Activated CD8-positive, alpha-beta memory T cell treated with anti-CD3 and anti-CD28 coated beads, Interleukin-2, amount 10 ng/mL, durations not matched to agents 7 days and 5 days (primary cell): ENCODE measurements at places on chromosomes 3 and 15. TPM values are rescaled to one million over a fixed set of nuclear protein-coding genes. Genes with fewer than 3 reads are reported as not detected.

Gene MYH15
- 0.37 TPM for total RNA-seq

GRCh38 chr15:92663250-92663951, 7.8 kb upstream of the FAM174B start:
- no peaks in the 10 kb centered on the region for H3K36me3 ChIP-seq
- peaks cover 20% of the 10 kb centered on the region for H3K27me3 ChIP-seq
- DNase-seq: no peak
- no peak overlapping the region for H3K4me3 ChIP-seq

- DNase-seq: no peak
- no peaks in the 10 kb centered on the region for H3K4me1 ChIP-seq
- no peaks in the 10 kb centered on the region for H3K27me3 ChIP-seq
- H3K4me3 ChIP-seq: no peak overlapping the region
Observed at GRCh38 chr3:144643771-144644198, 672.2 kb downstream of the DIPK2A start.

DNA sequence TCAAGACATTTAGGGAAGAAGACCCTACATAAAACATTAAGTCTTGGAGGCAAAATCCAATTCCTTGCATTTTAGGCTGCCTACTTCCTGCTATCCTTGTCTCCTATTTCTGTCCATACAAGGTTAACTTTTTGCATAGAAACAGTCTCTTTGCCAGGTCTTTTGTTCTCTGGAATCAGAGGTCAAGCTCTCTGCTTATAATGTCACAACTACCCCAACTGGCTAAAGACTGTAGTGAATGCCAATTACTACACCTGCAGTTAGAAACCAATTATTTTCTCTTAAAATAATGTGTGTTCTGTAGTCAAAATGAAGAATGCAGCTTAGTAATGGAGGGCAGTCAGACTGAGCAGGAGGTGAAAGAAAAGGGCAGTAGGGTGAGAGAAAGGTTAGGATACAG, 856.2 kb downstream of the TUSC7 start:
- H3K4me3 ChIP-seq: no peak overlapping the region
- no peak for DNase-seq
- H3K4me1 ChIP-seq: no peaks in the 10 kb centered on the region
- no peak overlapping the region for H3K27ac ChIP-seq
- H3K27me3 ChIP-seq: no peaks in the 10 kb centered on the region

DNA sequence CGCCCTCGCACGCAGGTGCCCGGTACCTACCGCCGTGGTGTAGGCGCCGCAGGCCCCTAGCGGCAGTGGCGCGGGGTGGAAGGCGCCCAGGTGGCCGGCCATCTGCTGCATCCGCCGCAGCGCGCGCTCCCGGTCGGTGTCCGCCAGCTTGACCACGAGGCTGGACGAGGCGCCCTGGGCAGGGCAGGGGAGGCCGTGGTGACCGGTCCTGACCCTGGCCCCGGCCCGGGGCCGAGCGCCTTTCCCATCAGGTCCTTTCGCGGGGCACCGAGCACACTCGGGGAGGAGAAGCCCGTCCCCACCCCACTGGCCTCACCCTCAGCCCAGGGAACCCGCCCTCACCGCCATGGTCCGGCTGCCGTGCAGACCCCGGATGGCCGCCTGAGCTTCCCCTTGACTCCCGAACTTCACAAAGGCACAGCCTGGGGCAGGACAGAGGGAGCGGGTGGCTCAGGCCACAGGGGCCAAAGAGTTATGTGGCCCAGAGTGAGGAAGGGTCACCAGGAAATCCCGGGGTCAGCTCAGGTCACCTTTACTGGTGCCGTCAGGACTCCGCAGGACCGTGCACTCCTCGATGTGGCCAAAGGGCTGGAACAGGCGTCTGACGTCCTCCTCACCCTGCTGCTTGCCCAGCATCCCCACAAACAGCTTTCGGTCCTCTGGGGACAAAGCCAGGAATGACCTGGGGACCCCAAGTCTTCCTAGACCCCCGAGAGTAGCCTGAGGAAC, 17.4 kb upstream of the PARP6 start:
- no peaks in the 10 kb centered on the region for H3K36me3 ChIP-seq
- H3K27ac ChIP-seq: no peak overlapping the region
- peaks cover 4% of the 10 kb centered on the region for H3K4me1 ChIP-seq
- H3K4me3 ChIP-seq: no peak overlapping the region
- no peak for DNase-seq
- no peaks in the 10 kb centered on the region for H3K27me3 ChIP-seq

DNA sequence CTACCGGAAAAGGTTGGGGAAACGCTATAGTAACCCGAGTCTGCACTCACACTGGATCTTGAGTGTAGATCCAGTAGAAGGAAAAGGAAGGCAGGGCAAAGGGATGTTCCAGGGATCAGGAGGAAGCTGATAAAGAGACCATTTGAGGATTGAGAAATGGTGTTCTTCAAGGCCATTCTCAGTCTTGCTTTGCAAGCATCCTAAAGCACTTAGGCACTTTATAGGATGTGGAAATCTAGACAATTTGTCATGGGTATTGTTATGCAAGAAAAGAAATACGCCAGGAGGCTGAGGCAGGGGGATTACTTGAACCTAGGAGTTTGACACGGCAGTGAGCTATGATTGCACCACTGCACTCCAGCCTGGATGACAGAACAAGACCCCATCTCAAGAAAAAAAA, 13.2 kb upstream of the SCAMP5 start:
- no peak for DNase-seq
- H3K36me3 ChIP-seq: no peaks in the 10 kb centered on the region
- H3K4me3 ChIP-seq: no peak overlapping the region
- no peak overlapping the region for H3K27ac ChIP-seq

Gene IL1RAP
- 8.4 TPM for total RNA-seq

GRCh38 chr15:91222052-91222451, 122.0 kb downstream of the SV2B start:
- H3K27ac ChIP-seq: no peak overlapping the region
- no peak overlapping the region for H3K4me3 ChIP-seq
- peaks cover 25% of the 10 kb centered on the region for H3K27me3 ChIP-seq
- H3K36me3 ChIP-seq: no peaks in the 10 kb centered on the region

GRCh38 chr3:175428466-175428865, 569.3 kb downstream of the NAALADL2 start:
- no peak for DNase-seq
- no peaks in the 10 kb centered on the region for H3K4me1 ChIP-seq

Gene ANKRD34C
- total RNA-seq: not detected

GRCh38 chr15:72592097-72592496, 62.4 kb upstream of the GOLGA6B start:
- no peaks in the 10 kb centered on the region for H3K4me1 ChIP-seq
- no peaks in the 10 kb centered on the region for H3K27me3 ChIP-seq
- no peak overlapping the region for H3K4me3 ChIP-seq
- DNase-seq: no peak
- no peak overlapping the region for H3K27ac ChIP-seq
- peaks cover 4% of the 10 kb centered on the region for H3K36me3 ChIP-seq

Gene ITPKA
- total RNA-seq: 0.52 TPM

Gene GOLGA6B
- not detected for total RNA-seq

DNA sequence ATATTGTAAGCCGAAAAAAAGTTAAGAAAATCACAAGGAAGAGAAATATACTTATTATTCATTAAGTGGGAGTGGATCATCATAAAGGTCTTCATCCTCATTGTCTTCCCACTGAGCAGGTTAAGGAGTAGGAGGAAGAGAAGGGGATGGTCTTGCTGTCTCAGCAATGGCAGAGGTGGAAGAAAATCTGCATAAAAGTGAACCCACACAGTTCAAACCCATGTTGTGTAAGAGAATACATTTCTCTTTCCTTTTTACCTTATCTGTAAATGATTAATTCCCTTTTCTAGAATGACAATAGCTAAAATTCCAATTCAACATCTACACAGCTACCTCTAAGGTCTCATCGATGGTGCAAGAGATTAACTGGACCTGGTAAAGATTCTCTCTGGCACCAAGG, 904.6 kb downstream of the EPHA3 start:
- no peaks in the 10 kb centered on the region for H3K4me1 ChIP-seq
- no peak for DNase-seq
- no peak overlapping the region for H3K27ac ChIP-seq
- H3K36me3 ChIP-seq: no peaks in the 10 kb centered on the region

GRCh38 chr3:63576846-63577245, 75.6 kb upstream of the SNTN start:
- no peaks in the 10 kb centered on the region for H3K36me3 ChIP-seq
- H3K27me3 ChIP-seq: no peaks in the 10 kb centered on the region
- no peak overlapping the region for H3K4me3 ChIP-seq
- DNase-seq: no peak
- no peak overlapping the region for H3K27ac ChIP-seq

- H3K4me1 ChIP-seq: peaks cover 16% of the 10 kb centered on the region
- H3K4me3 ChIP-seq: no peak overlapping the region
- peaks cover 45% of the 10 kb centered on the region for H3K36me3 ChIP-seq
- DNase-seq: no peak
- no peaks in the 10 kb centered on the region for H3K27me3 ChIP-seq
- peak overlapping the region; percentile 44 for H3K27ac ChIP-seq
Observed at GRCh38 chr3:15623535-15624440, 22.2 kb downstream of the BTD start.

DNA sequence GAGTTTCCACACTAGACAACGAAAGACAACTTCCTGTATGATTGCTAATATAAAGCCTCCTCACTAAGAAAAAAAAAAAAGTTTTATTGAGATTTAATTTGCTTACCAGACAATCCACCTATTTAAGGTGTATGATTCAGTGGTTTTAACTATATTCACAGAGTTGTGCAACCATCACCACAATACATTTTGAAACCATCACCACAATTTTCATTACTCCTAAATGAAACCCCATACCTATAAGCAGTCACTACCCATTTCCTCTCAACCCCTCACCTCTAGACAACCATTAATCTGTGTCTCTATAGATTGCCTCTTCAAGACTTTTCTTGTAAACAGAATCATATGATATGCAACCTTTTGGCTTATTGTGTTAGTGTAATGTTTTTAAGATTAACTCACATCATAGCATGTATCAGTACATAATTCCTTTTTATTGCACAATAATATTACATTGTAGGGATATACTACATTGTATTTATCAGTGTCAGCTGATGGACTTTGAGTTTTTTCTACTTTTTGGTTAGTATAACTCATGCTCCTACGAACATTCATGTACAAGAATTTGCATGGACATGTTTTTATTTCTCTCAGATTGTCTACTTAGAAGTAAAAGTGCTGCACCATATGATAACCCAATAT, 339.7 kb downstream of the NLGN1 start:
- H3K27me3 ChIP-seq: no peaks in the 10 kb centered on the region
- H3K27ac ChIP-seq: no peak overlapping the region
- DNase-seq: no peak
- no peaks in the 10 kb centered on the region for H3K4me1 ChIP-seq

DNA sequence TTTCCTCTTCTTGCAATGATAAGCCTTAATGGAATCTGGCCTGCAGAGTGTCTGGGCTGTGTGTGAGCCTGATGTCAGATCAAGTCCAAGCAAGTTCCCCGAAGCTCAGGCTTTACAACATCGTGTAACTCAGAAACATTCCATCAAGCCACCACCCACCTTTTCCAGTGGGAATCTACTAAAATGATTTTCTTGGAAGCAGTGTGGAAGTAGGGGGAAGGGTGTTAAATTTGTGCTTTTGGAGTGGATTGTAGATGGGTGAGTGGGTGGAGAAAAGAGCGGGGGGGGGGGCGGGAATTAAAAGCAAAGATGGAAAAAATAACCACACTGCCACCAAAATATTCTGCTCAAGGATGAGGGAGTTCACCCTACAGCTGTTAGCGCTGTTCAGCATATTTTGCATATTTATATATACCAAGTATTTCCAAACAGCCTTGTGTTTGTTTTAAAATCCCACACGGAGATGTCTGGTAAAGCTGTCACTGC, 53.6 kb downstream of the VGLL3 start:
- H3K4me3 ChIP-seq: no peak overlapping the region
- H3K27ac ChIP-seq: no peak overlapping the region
- no peak for DNase-seq
- no peaks in the 10 kb centered on the region for H3K4me1 ChIP-seq
- H3K36me3 ChIP-seq: no peaks in the 10 kb centered on the region
- H3K27me3 ChIP-seq: no peaks in the 10 kb centered on the region

- H3K4me3 ChIP-seq: no peak overlapping the region
- no peak overlapping the region for H3K27ac ChIP-seq
- no peaks in the 10 kb centered on the region for H3K27me3 ChIP-seq
- no peak for DNase-seq
- peaks cover 5% of the 10 kb centered on the region for H3K4me1 ChIP-seq
- no peaks in the 10 kb centered on the region for H3K36me3 ChIP-seq
Observed at GRCh38 chr3:29181149-29181780, 99.6 kb upstream of the RBMS3 start.

DNA sequence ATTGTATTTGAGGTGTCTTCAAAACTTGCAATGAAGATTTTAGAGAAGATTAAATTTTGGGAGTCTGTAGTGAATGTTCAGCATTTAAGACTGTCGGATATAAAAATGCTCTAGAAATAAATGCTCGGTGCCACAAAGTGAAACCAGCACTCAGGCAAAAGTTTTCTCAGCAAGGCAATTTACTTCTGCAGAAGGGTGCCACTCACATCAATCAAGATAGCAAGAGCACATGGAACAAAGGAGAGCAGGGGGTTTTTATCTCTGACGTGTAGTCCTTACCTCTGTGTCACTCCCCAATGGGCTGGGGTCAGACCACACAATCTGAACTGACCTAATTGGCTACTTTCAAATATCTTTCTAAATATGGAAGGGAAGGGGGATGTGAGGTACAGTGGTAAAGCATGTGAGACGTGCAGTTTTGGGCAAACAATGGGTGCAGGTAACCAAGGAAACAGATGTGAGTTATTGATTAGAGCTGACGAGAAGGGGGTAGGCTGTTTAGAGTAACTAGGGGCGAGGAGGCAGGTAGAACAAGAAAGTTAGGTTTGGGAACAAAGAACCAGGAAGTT, 23.4 kb upstream of the FXR1 start:
- no peaks in the 10 kb centered on the region for H3K36me3 ChIP-seq
- H3K27ac ChIP-seq: no peak overlapping the region
- DNase-seq: no peak
- no peaks in the 10 kb centered on the region for H3K4me1 ChIP-seq
- no peak overlapping the region for H3K4me3 ChIP-seq
- peaks cover 3% of the 10 kb centered on the region for H3K27me3 ChIP-seq

GRCh38 chr3:65732051-65732935, 306.4 kb downstream of the MAGI1 start:
- peaks cover 2% of the 10 kb centered on the region for H3K4me1 ChIP-seq
- DNase-seq: no peak
- no peak overlapping the region for H3K27ac ChIP-seq
- H3K4me3 ChIP-seq: no peak overlapping the region

Gene HESX1
- total RNA-seq: 0.42 TPM
